ENCODE measurements at places on chromosomes 3 and 15.

GRCh38 chr3:187401856-187402255 lies 33.7 kb downstream of the RTP4 start:
- no peak for DNase-seq

- no peak for DNase-seq
Observed at GRCh38 chr15:77986891-77987764, 90.4 kb downstream of the TBC1D2B start.

- DNase-seq, result peak; percentile 23
Observed at GRCh38 chr15:48966595-48967301, 3.0 kb upstream of the SHC4 start.

DNA sequence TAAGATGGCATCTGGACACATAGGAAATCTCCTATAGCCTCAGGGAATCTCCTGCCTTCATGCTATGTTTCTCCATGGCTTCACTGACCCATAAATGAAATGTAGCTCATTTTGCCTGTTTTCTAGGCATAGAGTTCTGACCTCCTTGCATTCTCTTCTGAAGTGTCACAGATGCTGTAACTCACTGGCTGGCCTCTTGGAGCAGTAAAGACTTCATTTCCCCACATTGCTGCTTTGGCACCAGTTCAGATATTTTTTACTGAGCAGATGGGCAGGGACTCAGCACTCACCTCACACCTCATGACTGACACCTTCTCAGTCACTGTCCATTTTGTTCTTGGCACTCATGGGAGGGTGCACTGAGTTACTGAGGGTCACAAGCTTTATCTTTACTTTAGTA lies 286.7 kb upstream of the TGFBR2 start:
- peak; percentile 8 for DNase-seq

- DNase-seq, result no peak
Observed at GRCh38 chr3:25803833-25804232, 13.9 kb downstream of the OXSM start.

- DNase-seq, result no peak
Observed at GRCh38 chr15:91320101-91320500, 220.0 kb downstream of the SV2B start.

DNA sequence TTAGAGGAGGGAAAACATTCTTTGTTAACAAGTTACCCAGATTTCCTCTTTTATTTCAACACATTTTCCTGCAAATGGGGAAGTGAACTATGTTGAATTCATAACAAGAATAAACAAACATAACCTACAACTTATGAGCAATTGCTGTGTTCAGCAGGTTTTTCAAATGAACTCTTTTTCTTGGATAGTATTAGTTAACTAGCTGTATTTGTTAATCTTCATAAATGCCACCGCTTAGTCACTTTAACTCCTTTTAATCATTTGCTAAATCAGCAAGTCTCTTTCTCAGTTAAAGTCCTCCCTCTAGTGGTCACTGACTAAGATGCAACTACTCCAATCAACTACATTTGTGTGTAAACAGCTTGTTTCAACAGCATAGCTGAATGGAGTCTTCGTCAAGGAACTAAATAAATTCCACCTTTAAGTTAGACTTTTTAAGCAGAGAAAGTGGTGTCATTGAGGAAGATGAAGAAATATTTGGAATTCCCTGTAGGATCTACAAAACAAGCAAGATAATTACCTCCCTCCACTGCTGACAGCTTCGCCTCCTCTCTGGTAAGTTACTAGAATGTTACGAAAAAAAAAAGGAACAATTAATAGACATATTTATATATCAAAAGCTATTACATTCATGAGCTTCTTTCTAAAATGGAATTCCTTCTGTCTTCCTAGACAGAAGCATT lies 1122.0 kb downstream of the ROBO1 start:
- DNase-seq, result no peak

GRCh38 chr3:33798113-33798417 lies 365 bp upstream of the PDCD6IP start:
- peak; percentile 5 for DNase-seq

DNA sequence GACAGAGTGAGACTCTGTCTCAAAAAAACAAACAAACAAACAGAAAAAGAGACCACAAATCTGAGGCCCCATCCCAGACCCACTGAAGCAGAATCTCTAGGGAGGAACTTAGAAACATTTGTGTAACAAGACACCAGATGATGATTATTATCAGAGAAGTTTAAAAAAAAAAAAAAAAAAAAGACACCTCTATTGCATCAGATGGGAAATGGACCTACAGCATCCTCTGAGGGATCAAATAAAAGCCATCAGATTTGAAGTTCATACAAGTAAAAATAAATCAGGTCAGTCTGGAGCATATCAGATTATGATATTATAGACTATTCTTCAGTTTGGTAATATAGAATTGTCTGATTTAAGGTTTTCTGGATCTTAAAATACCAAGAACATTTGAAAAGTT lies 21.9 kb upstream of the LIPC start:
- DNase-seq, result no peak

DNA sequence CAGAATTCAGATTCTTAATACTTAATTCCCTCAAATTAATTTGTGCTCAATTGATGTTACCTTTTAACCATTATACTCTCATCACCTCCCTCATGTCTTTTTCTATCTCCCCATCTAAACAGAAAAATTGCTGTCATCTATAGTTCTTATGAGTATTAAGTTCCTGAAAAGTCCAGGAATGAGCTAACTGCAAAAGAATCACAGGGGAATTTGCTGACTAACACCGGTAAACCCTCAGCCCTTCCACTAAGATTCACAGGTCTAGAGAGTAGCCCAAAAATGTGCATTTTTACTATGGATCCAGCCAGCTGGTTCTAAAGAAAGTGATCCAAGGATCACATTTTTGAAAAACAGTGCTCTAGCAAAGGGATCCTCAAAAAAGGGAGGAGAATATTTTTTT lies 67.0 kb downstream of the SETD2 start:
- no peak for DNase-seq

DNA sequence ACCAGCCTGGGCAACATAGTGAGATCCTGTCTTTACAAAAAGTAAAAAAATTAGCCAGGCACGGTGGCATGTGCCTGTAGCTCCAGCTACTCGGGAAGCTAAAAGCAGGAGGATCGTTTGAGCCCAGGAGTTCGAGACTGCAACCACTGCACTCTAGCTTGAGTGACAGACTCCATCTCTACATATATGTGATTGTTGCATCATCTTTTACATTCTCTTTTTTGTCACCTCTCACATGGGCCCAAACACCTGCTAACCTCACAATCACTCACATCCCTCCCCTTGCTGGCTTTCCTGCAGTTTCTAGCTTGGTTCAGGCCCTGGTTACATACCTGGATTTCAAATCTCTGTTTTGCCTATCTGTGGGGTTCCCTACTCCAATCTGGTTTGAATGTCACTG lies 19.4 kb downstream of the MYLK start:
- DNase-seq, result no peak

DNA sequence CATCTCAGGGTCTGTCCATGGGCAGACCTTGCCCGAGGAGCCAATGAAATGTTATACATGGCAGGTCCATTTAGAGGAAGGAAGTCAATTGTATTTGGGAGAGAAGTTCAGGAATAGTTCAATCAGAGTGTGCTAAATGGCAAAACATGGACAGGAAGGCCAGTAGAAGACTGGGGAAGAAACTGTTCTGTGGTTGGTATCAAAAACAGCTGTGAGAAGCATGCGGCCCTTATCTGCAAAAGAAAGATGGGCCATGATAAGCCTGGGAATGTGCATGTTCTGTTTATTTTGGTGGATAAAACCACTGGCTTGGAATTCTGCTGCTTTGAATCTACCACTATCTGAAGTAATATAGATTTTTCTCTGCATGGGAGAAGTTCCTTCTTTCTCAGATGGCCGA lies 100.4 kb downstream of the MCTP2 start:
- DNase-seq, result no peak

GRCh38 chr15:55016225-55016624 lies 180.5 kb downstream of the RSL24D1 start:
- DNase-seq, result no peak

DNA sequence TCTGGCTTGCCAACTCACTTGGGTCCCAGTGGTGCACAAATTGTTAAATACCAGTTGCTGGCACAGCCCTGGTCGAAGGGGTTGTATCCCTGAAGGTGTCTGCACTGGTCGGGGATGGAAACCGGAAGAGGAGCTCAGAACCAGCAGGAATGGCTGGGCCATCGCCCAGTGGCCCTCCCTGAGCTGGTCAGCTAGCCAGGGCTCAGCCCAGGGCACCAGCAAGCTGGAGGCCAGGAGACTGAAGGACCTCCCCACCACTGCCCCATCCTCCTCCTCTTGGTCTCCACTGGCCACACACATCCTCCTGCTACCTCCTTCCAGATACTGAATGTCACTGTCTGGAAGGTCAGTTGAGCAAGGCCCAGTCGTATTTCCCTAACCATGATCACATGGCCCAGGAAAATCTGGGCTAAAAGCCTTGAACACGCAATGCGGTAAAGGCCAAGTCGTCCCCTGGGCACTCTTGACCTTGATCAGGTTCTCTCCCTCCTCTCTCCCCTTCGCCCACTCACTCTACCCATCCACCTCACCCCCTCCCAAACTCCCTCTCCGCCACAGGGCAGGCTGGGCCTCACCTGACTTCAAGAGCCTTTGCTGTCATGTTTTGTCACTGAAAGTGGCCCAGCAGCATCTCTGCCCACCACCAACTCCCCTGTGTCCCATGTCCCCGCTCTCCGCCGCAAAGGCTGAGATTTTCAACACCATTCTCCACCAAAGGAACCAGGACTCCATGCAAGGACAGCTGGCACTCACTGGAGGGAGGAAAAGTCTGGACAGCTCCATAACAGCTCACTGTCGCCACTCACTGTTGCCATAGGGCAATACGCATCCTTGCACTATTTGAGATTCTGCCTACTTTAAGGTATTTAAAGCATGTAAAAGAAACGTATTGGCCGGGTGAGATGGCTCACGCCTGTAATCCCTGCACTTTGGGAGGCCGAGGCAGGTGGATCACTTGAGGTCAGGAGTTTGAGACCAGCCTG lies 12.1 kb downstream of the ZDHHC19 start:
- no peak for DNase-seq

DNA sequence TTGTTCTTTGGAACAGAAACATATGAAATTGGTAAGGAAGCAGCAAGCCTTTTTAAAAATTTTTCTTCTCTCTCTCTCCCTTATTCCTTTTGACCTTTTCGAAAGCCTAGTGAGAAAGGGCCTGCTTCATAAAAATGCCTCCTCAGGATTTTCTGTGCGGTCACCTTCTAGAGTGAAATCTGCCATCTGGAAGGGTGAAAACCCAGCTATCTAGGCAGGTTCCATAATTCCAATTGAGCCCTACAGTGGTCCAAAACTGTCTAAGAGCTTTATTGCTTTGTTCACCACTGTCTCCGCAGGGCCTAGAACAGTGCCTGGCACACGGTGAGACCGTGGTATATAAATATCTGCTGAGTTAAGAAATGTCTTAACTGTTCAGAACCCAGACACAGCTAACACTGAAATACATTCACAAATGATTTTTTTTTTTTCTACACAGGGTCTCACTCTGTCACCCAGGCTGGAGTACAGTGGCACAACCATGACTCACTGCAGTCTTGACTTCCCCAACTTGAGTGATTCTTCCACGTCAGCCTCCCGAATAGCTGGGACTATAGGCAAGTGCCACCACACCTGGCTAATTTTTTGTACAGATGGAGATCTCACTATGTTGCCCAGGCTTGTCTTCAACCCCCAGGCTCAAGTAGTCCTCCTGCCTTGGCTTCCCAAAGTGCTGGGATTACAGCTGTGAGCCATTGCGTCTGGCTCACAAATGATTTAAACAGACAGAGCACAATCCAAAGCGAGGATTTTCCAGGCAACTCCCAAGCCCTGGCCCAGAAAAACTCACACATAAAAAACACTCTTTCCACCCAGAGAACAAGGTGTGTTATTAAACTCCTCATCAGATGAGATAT lies 64.4 kb downstream of the FRMD4B start:
- no peak for DNase-seq

GRCh38 chr3:186790261-186790981 lies 7.0 kb downstream of the EIF4A2 start:
- DNase-seq, result no peak

GRCh38 chr3:110816008-110816407 lies 255.6 kb upstream of the NECTIN3 start:
- no peak for DNase-seq

- DNase-seq, result no peak
Observed at GRCh38 chr3:144010371-144010770, 38.7 kb downstream of the DIPK2A start.

DNA sequence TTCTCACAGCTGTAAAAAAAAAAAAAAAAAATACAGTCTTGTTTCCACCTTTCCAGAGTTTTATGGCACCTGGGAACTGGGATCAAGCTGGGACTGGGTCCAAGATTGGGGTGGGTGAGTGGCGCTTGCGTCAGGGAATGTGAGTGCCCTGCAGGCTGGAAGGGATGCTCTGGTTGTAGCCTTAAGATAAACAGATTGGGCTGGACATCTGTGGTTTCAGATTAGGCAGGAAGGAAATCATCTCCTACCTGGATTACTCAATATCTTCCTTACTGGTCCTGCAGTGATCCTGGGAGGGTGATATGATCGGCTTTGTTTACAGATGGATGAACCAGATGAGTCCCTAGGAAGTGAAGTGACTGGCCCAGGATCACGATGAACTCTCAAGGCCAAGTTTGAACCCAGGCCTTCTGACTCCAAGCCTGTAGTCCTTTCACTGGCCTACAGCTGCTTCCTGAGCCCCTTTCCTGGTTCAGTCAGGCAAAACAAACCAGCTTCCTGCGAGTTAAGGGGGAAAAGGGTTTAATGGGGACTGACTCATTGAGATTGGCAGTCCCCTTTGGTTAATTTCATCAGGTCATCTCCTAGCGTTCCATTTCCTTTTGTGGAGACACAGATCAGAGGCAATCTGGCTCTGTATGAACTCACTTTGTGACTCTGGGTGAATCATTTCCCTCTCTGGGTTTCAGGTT lies 179.8 kb downstream of the THSD4 start:
- no peak for DNase-seq

GRCh38 chr3:124837730-124838186 lies 49.4 kb downstream of the ITGB5 start:
- DNase-seq, result no peak

- no peak for DNase-seq
Observed at GRCh38 chr15:93801206-93801605, 430.2 kb upstream of the MCTP2 start.

- DNase-seq, result no peak
Observed at GRCh38 chr3:148269816-148270215, 427.9 kb upstream of the AGTR1 start.

DNA sequence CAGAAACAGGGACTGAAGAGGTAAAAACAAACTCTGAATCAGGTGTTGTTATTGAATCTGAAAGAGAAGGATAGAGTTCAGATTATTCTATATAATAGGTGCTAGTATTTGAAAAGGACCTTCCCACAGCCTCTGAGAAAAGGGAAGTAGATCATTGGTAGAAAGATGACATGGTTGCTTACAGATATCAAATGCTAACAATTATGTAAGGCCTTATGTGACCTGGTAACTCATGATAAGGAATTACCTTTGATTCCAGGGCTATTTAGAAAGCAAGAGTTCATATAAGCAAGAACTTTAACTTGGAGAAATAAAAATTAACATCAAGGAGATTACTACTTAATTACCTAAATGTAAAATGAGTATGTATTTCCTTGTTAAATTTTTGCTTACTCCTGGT lies 7.6 kb downstream of the SLC27A2 start:
- DNase-seq, result no peak

GRCh38 chr3:127791221-127791913 lies 30.9 kb downstream of the MGLL start:
- no peak for DNase-seq
